ENCODE measurements at places on chromosomes 3 and 15. TPM values are rescaled to one million over a fixed set of nuclear protein-coding genes. Genes with fewer than 3 reads are reported as not detected.

LYZL4 gene
- total RNA-seq, result not detected

NRG4 gene
- not detected for total RNA-seq

TEX9 gene
- 28.2 TPM for total RNA-seq

CIDEC gene
- not detected for total RNA-seq

PDE8A gene
- total RNA-seq, result 26.6 TPM

HIGD2B gene
- not detected for total RNA-seq

TNFAIP8L3 gene
- 0.94 TPM for total RNA-seq

RASA2 gene
- 44.8 TPM for total RNA-seq

LHFPL4 gene
- 47.6 TPM for total RNA-seq

GABRA5 gene
- 54.5 TPM for total RNA-seq

BTLA gene
- 0.31 TPM for total RNA-seq

SEC61A1 gene
- total RNA-seq, result 83.6 TPM

TIMP4 gene
- 3.4 TPM for total RNA-seq

SLC22A14 gene
- total RNA-seq, result 1.3 TPM

PTH1R gene
- total RNA-seq, result 1.6 TPM

TPRG1 gene
- total RNA-seq, result 2.5 TPM

ZIC1 gene
- 5.9 TPM for total RNA-seq

USP50 gene
- not detected for total RNA-seq

CLSTN2 gene
- total RNA-seq, result 33.2 TPM

IL5RA gene
- total RNA-seq, result 1.3 TPM

GOLGB1 gene
- 67.9 TPM for total RNA-seq

ROPN1 gene
- not detected for total RNA-seq

KBTBD13 gene
- total RNA-seq, result not detected

PLA1A gene
- total RNA-seq, result 0.31 TPM

IL16 gene
- total RNA-seq, result 1.3 TPM

TMEM40 gene
- total RNA-seq, result not detected

BCHE gene
- total RNA-seq, result 14.1 TPM

TTLL3 gene
- total RNA-seq, result 60.1 TPM
